ENCODE measurements at places on chromosomes 11 and 22. TPM values are rescaled to one million over a fixed set of nuclear protein-coding genes. Genes with fewer than 3 reads are reported as not detected.

CHRDL2 gene
- 0.27 TPM for total RNA-seq

EFCAB6 gene
- total RNA-seq: 2.0 TPM

- peak; percentile 88 for DNase-seq
Measured at GRCh38 chr11:132158091-132158490, 787.7 kb downstream of the NTM start.

DNA sequence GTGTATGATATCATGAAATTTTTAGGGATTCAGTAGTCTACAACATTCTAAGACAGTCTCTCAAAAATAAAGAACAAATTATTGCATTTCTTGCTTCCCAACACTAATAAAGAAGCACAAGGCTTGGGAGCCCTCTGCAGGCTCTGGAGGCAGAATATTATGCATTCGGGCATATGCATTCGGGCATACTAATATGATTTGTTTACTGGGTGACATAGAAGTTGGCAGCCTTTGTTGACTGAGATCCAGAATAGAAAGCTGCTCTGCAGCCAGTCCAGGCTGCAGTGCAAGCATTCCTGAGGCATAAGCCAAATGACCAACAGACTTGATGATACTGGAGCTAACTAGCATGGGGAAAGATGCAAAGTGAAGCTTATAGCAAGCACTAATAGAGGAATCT lies 945.5 kb downstream of the OPCML start:
- no peak for DNase-seq

MYRF gene
- 30.3 TPM for total RNA-seq

SCO2 gene
- 0.42 TPM for total RNA-seq

OR5D14 gene
- not detected for total RNA-seq

TRIM66 gene
- total RNA-seq: 3.4 TPM

SYT12 gene
- total RNA-seq: 0.47 TPM

DNA sequence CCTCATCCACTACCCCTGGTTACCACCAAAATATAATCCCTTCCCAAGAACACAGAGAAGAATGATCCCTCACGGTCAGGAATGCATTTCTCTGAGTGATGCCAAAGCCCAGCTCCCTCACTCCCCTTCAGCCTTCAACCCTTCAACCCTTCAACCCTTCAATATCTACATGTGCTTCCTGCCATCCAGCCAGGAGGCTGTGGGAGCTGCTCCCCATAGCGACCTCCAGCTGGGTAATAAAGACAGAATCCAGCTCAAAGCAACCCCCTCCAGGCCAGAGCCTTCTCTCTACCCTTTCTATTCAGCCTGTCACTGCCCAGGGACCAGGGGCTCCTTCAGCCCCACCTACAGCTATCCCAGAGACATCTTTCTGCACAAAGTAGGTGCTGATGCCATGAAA lies 2.7 kb downstream of the ARHGAP1 start:
- no peak for DNase-seq

AP1B1 gene
- total RNA-seq: 60.7 TPM

DNA sequence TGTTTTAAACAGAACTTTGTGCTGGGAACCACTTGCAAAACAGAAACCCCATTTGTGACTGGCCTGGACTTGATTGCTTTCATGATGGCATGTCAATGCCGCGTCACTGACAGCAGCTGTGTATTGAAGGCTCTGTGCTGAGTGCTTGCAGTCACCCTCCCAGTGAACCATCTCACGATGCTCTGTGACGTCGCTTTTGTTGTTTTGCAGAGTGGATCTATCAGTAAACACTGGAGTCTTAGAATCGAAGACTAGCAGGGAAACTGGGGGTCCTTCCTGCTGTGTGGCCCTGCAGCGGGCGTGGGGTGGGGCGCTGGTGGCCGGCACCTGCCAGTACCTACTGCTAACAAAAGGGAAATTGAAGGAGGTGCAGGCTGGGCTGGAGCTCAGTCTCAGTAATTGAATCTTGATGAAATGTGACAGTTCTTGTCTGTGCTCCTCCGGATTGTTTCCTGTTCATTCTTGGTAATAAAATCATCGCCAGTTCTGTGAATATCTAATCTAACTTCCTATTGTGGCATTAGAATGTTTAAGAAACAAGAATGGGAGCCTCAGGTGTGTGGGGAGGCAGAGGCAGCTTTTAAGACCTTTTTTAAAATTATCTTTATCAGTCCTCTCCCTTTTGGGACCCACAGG lies 50.5 kb upstream of the PARVG start:
- DNase-seq: no peak

PLEKHB1 gene
- total RNA-seq: 40.4 TPM

GRCh38 chr11:36890121-36890679 lies 292.2 kb upstream of the RAG2 start:
- no peak for DNase-seq

OR2AG2 gene
- 0.68 TPM for total RNA-seq

DNA sequence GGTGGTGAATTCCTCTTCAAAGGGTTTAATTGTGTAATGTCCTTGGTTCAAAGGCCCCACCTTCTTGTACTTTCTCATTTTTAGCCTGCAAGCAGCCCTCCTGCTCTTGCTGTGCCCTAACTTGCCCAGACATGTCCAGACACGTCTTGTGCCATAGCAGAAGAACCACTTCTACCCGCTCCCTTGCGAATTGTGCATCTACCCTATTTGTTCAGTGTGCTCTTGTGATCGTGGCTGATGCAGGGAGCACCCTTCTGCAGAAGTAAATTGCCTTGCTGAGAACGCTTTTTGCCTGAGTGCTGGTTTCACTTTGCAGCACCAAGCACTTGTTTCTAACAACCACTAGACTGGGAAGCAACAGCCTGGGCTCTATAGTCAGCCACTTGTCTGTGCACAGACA lies 249.4 kb downstream of the SBF2 start:
- DNase-seq: peak; percentile 58

DNA sequence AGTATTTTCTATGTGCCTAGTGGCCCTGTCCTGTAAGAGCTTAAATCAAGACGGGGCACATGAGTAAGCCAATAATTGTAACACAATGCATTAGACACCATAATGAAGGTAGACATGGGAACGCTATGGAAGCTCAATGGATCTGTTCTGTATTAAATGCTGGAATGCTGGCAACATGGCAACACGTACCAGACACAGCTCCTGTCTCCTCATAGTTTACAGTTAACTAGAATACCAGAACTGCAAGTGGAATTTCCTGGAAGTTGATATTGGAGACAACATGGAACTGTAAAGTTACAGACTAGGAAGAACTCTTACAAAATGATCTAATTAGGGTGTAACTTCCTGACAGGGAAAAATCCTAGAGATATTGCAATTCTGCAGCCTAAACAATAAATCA lies 12.4 kb downstream of the P4HA3 start:
- no peak for DNase-seq

Data from endodermal cell (in vitro differentiated cells).